ENCODE measurements at places on chromosomes 16 and 17.

DNA sequence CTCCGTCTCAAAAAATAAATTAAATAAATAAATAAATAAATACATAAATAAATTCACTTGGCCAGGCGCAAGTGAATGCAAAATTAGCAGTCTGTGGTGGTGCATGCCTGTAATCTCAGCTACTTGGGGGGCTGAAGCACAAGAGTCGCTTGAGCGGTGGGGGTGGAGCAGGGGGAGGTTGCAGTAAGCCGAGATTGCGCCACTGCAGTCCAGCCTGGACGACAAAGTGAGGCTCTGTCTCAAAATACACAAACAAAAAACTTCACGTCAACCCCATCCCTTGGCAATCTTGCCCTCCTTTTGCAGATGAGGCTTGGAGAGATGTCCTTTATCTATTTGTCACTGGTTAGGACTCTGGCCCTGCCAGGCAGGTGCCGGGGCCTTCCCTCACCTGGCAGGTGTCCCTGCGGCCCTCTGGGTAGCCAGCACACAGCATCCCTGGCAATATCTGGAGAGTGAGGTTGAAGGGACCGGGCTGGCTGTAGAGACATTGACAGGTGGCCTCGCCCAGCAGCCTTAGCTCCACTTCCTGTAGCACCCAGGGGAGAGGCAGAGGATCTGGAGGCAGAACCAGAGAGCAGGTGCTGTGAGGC is 4.4 kb downstream of the PRSS36 start:
- no peak for DNase-seq

DNA sequence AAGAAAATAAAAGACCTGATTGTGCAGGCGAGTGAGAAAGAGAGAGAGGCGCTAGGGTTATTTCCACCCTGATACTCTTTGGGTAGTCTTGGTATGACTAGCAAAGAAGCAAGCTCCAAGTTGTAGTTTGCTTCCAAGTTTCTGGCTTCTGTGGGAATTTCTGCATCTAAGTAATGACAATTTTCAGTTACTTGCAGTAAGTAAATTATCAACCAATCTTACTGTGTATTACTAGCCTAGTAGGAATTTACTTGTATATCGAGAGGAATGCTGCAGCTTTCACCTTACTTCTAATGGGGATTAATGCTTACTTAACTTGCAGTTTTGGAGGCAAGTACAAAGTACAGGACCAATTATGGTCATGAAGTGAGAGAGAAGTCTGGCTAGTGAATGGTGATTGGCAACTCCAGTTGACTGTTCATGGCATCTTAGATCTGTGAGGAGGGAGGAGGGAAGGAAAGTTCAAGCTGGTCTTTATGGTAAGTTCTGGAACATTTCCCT is 31.9 kb downstream of the TENT4B start:
- DNase-seq = no peak

DNA sequence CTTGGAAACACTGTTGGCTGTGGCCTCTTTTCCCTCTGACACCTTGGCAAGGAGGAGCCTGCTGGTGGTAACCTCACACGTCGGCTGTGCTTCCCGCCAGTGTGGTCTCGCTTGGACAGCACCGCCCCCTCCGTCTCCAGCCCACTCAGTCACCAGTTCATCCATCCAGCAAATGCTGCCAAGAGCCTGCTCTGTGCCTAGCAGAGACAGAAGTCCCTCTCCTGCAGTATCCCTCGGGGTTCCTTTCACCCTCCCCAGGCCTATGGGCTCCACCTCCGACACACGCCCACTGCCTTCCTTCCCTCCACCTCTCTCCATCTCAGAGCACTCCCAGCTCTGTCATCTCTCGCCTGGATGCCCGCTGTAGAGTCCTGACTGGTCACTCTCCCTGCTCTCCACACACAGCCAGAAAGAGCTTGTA is 12.3 kb downstream of the CACNG4 start:
- no peak for DNase-seq

- DNase-seq = peak; percentile 0
Observed at GRCh38 chr17:49290690-49291359, 60.2 kb upstream of the PHOSPHO1 start.

GRCh38 chr17:63984651-63985386 is 12.1 kb upstream of the SCN4A start:
- no peak for DNase-seq

GRCh38 chr16:66858740-66859396 is 14.7 kb downstream of the CA7 start:
- no peak for DNase-seq

DNA sequence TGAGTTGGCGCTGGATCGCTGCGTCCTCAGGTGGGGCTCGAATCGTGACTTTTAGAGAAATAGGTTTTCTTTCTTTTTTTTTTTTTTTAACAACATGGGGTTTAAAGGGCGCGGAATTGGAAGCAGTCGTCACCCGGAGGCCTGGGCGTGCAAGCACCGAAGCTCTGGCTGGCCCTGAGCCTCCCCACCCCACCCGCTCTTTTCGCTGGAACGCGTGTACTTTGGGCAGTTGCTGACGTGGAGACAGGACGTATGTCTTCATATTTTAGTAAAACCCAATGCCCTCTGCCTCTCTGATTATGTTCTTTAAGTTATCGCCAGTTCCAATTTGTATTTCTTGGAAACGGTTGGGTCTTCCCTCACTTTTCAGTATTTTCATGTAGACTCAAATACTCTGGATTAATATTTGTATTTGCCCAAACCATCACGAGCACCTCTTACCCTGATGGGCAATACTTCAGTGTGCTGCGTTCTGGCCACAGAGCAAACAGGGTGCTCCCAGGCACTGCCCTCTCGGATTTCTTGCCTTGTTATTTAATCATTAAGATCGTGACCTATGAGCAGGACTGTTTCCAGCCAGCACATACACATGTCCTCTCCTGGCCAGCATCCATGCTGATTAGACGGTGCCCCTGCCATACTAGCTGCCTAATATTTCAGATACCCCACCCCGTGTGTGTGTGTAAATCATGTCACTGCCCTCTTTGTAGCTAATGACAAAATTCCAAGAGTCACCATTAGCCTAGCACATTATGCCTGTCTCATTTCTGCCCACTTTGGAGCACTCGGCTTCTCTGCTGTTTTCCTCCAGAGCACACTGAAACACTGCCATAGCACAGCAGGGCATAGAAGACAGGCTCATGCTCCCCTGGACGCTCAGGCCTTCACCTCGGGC is 805 bp upstream of the C16orf95 start:
- no peak for DNase-seq

DNA sequence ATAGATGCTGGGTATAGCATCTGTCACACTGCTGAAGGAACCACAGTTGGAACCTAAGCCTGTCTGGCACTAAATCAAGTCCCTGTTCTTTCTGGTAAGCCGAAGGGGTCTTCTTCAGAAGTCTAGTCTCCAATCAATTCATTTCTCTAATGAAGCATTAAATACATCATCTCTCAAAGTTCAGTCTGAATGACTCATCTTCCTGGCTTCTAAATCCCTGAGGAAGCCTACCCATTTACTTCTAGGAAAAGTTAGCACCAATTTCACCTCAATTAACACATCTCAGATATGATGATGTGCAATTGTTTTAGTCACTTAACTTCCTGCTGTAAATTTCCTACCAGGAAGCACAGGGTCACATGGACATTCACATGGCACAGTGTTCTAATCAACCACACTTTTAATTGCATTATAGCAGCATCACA is 49.9 kb downstream of the TEX14 start:
- DNase-seq = no peak

DNA sequence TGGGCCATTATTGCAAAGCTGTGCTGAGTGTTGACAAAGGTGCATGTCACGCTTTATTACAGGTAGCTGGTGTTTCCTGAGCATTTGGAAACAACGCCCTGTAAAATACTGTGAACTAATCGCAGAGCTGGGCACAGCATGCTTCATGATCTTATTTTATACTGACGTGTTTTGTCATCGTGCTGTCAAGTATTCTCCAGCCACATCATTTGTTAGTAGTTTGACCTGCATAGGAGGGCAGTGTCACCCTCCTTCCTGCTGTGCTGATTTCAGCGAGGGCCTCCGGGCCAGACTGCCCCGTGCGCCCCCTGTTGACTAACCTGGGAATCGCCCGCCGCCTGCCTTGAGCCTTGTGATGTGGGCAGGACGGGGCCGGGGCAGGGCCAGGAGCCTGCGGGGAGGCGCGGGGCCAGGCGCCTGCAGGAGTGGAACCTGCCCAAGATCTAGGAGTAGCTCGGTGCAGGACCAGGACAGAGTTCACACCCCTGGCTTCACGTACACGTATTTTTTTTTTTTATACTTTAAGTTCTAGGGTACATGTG is 820.7 kb downstream of the KCNJ18 start:
- no peak for DNase-seq

DNA sequence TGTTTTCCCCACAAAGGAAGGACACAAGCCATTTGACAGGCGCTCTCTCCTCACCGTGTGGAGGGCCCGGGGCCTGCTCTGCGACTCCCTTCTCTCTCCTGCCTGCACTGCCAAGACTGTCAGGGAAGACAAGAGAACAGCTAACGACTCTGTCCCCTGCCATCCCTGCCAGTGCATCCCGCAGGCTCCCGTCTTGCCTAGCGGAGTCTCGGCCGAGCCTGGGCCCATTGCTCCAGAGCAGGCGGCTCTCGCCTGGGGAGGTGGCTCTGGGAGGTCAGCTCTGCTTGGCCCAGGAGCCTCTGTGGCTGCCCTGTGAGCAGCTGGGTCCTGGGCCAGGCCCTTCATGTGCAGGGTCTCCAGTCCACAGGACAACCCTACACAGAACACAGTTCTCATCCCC is 53.0 kb downstream of the WNT3 start:
- no peak for DNase-seq

- no peak for DNase-seq
Observed at GRCh38 chr16:24980077-24980793, 34.9 kb downstream of the ARHGAP17 start.

GRCh38 chr17:14489986-14490385 is 189.1 kb downstream of the HS3ST3B1 start:
- DNase-seq = no peak

- DNase-seq = no peak
Observed at GRCh38 chr16:46854846-46855245, 23.9 kb upstream of the C16orf87 start.

DNA sequence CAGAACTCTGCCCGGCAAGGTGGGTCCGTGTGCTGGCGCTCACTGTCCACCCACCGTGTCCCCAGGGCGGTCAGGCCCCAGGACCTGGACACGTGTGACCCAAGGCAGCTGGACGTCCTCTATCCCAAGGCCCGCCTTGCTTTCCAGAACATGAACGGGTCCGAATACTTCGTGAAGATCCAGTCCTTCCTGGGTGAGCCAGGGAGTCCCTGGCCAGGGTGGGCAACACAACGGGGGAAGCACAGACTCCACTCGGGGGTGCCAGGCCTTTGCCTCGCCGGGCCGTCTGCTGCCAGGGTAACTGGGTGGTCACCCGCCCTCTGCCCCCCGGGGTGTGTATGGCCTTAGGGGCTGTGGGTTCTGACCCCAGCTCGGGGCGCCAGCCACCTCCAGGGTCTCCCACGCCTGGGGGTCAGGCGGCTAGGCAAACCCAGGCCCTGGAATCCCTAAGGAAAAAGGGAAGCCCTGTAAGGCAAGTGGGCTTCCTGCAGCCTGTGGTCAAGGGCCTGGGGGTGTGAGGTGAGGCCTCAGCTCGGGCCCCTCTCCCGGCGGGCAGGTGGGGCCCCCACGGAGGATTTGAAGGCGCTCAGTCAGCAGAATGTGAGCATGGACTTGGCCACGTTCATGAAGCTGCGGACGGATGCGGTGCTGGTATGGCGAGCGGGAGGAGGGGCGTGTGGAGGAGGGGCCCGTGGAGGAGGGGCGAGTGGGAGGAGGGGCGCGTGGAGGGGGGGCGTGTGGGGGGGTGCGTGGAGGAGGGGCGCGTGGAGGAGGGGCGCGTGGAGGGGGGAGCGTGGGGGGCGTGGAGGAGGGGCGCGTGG is 6.5 kb downstream of the MSLN start:
- no peak for DNase-seq

DNA sequence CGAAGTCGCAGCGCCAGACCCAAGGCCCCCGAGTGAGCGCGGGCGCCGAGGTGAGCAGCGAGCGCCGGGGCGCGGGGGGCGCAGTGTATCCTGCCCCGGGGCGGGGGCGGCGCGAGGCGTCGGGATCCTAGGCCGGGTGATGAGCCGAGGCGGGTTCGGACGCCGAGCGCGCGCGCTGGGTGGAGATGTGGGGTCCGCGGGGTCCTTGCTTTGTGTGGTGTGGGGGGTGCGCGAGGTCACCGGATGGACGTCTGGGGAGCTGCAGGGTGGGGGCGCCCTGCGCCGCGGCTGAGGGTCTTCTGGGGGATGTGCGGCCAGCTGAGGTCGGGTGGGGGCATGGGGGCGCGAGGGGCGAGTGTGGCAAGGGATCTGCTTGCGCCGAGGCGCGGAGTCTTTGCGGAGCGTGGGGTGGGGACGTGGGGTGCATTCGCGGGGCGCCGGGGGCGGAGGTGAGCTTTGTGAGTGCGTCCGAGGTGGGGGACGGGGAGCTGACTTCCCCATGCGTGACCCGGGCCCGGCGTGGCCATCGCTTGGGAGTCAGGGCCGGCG is 560 bp downstream of the RAI1 start:
- DNase-seq = no peak

DNA sequence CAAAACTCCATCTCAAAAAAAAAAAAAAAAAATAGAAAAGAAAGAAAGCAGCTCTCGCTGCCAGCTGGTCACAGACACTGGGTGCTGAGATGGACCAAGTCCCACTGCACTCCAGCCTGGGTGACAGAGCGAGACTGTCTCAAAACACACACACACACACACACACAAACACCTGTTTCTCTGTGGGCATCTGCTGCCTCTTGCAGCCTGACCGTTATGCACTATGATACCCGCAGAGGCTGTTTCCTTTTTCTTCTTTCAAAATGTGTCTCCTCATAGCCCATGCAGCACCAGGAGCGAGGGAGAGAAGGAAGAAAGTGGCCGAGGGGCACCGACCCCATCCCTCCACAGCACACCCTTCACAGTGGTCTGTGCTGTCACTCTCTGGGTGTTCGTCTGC is 36.9 kb upstream of the KLHDC4 start:
- DNase-seq = no peak

DNA sequence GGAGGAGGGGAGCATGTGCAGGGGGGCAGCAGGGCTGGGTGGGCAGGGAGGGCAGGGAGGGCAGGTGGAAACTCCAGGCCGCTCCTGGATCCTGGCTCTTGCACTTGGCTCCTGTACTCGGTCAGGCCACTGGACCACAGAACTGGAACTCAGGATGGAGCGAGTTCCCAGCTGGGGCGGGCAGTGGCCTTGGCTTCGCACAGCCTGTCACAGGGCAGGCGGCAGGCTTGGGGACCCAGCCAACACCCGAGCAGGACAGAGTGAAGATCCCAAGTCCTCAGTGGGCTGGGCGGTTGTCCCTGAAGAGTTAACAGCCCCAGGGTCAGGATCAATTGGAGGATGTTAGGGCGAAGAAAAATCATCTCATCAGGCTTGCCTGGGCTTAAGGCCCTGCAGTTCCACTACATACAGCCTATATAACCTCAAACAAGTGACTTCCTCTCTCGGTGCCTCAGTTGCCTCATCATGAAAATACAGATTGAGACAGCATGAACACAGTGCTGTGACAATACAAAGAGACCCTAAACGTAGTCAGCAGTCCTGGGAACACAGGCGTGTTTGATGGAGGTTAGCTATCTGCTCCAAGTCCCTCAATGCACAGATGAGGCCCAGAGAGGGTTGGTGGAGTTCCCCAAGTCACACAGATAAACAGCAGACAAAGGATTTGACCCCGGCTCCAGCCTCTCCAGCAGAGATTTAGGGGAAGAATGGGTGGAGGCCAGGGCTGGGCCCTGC is 21.9 kb downstream of the ZNF423 start:
- DNase-seq = no peak

All from NCI-H1048 (cell line).